Endodermal cell (in vitro differentiated cells): ENCODE measurements at places on chromosomes 3 and 15.

- peaks cover 4% of the 10 kb centered on the region for H3K4me1 ChIP-seq
- no peaks in the 10 kb centered on the region for H3K36me3 ChIP-seq
These were observed 13.8 kb downstream of the ATP10A start for GRCh38 chr15:25849157-25849921.

DNA sequence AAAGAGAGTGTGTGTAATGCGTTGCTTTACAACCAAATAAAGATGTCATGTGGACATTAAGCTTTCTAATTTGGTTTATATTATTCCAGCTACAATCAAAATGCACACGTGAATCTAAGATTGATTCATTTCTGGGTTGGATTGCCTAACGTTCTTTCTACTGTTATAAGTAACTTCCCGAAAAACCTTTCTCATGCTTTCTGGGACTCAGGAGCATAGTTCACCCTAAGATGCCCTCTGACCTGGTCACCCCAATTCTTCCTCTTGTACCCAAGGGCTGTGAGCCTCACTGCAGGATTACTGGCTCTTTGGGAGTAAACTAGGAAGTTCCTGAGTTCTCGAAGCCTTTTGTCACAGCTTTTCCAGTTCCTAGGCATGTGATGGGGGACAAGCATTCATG lies 12.7 kb upstream of the LMCD1 start:
- H3K4me3 ChIP-seq: no peak overlapping the region
- H3K27ac ChIP-seq: no peak overlapping the region
- no peaks in the 10 kb centered on the region for H3K36me3 ChIP-seq
- H3K4me1 ChIP-seq: peaks cover 7% of the 10 kb centered on the region
- no peak for DNase-seq

DNA sequence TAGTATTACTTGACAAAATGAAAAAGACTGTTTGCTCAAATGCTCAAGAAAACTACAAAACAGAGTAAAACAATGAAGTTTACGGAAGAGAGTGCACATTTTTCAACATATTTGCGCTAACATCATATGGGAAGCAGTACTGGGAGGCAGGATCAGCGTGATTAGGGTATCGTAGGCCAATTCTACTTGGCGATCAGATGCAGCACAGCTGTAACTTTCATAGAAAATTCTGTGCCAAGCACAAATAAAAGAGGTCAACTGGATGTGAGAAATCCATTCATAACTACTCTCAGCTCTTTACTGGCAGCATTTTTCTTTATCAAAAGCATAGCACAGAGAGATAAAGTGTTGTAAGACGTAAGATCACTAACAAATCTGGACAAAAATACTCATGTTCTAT lies 1196.3 kb upstream of the GBE1 start:
- no peak for DNase-seq
- no peaks in the 10 kb centered on the region for H3K27me3 ChIP-seq
- H3K36me3 ChIP-seq: no peaks in the 10 kb centered on the region
- H3K4me1 ChIP-seq: no peaks in the 10 kb centered on the region

- no peak for DNase-seq
- H3K27me3 ChIP-seq: no peaks in the 10 kb centered on the region
- H3K36me3 ChIP-seq: no peaks in the 10 kb centered on the region
- H3K4me1 ChIP-seq: no peaks in the 10 kb centered on the region
- H3K27ac ChIP-seq: no peak overlapping the region
- H3K4me3 ChIP-seq: no peak overlapping the region
These were observed 1035.3 kb downstream of the FHIT start for GRCh38 chr3:60215946-60216345.

- H3K27me3 ChIP-seq: no peaks in the 10 kb centered on the region
- DNase-seq: no peak
- H3K27ac ChIP-seq: no peak overlapping the region
- H3K4me1 ChIP-seq: peaks cover 9% of the 10 kb centered on the region
These were observed 377.0 kb downstream of the GAP43 start for GRCh38 chr3:116000311-116000710.

DNA sequence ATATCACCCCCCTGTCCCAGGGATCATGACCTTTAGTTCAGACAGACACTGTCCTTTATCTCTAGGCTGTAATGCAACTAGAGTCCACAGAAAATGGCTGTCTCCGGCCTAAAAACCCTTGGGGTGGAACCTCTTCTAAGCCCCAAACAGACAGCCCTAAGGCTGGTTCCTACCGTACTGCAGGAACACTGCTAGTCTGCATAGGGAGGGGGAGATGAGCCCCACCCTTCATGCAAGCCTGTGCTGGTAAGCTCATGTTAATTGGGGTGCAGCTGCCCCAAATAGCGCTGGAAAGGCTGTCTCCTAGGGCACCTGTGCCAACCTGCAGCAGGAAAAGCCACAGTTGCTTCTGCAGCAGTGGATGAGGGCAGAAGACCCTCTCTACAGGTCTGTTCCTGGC lies 252.1 kb upstream of the MDFIC2 start:
- H3K27me3 ChIP-seq: no peaks in the 10 kb centered on the region
- H3K36me3 ChIP-seq: no peaks in the 10 kb centered on the region
- H3K27ac ChIP-seq: no peak overlapping the region
- H3K4me3 ChIP-seq: no peak overlapping the region
- DNase-seq: no peak

GRCh38 chr3:57749542-57749941 lies 6.6 kb upstream of the SLMAP start:
- no peak for DNase-seq
- H3K27ac ChIP-seq: no peak overlapping the region
- no peak overlapping the region for H3K4me3 ChIP-seq
- no peaks in the 10 kb centered on the region for H3K27me3 ChIP-seq

DNA sequence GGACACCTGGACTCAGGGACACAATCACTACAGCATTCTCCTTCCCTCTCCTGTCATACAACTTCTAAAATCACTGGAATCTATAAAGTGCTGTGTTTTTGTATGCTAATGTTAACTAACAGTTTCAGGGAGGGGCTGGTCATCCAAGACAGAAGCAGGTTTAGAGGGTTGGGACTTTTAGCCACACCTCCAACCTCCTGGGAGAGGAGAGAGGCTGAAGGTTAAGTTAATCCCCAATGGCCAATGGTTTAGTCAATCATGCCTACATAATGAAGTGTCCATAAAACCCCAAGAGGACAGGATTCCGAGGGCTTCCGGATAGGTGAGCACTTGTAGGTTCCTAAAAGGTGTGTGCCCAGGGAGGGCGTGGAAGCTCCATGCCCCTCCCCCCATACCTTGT lies 219.3 kb upstream of the CTNNB1 start:
- DNase-seq: no peak
- H3K36me3 ChIP-seq: no peaks in the 10 kb centered on the region
- no peak overlapping the region for H3K4me3 ChIP-seq
- peaks cover 4% of the 10 kb centered on the region for H3K4me1 ChIP-seq
- H3K27ac ChIP-seq: no peak overlapping the region

GRCh38 chr3:172562871-172563865 lies 39.9 kb upstream of the TNFSF10 start:
- DNase-seq: no peak
- H3K36me3 ChIP-seq: no peaks in the 10 kb centered on the region
- H3K4me3 ChIP-seq: no peak overlapping the region
- H3K27me3 ChIP-seq: no peaks in the 10 kb centered on the region
